ENCODE measurements at places on chromosomes 3 and 15.
A peak's percentile ranks its signal among the peaks of the same experiment; 100 is the strongest.

- no peak for DNase-seq
Observed at GRCh38 chr15:100667405-100668347, 65.3 kb downstream of the ASB7 start.

DNA sequence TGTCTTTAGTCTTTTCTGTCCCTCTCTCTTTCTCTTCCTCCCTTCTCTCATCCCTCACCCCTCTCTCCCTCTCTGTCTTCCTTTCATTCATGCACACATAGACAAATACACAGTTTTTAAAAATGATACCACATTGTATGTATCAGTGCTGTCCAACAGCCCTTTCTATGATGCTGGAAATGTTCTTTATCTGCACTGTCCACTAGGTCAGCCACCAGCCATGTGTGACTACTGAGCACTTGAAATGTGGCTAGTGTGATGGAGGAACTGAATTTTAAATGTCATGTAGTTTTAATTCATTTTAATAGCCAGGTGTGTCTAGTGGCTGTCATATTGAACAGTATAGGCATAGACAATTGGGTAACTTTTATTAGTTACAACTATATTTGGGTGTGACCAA is 34.9 kb downstream of the COL6A5 start:
- DNase-seq: no peak

DNA sequence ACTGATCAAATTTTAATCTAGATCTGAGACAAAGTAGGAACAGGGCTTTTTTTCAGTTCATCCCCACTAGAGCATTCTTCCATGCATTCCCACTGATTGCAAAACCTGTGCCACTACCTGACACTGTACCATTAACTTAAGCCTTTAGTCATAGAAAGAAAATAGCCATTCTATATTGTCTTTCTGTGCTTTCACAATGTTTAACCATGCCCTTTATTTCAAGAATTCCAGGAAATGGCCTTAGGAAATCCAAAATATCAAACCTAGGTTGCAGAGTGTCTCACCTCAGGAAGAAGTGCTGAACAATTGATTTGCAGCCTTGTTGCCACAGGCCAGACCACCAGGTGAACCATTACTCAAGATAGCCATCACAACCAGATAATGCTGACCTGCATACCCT is 56.2 kb upstream of the TGFBR2 start:
- DNase-seq: no peak

DNA sequence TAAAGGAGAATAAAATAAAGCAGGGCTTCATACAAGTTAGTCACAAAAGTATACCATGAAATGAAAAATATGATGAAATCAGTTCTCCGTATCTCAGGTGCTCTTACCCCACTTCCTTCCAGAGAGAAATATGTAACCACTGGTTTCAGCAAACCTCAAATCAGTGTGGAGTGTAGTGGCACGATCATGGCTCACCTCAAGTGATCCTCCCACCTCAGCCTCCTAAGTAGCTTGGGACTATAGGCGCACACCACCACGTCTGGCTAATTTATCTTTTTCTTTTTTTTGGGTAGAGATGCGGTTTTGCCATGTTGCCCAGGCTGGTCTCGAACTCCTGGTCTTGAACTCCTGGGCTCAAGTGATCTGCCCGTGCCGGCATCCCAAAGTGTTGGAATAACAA is 24.2 kb downstream of the DENND4A start:
- DNase-seq: no peak

DNA sequence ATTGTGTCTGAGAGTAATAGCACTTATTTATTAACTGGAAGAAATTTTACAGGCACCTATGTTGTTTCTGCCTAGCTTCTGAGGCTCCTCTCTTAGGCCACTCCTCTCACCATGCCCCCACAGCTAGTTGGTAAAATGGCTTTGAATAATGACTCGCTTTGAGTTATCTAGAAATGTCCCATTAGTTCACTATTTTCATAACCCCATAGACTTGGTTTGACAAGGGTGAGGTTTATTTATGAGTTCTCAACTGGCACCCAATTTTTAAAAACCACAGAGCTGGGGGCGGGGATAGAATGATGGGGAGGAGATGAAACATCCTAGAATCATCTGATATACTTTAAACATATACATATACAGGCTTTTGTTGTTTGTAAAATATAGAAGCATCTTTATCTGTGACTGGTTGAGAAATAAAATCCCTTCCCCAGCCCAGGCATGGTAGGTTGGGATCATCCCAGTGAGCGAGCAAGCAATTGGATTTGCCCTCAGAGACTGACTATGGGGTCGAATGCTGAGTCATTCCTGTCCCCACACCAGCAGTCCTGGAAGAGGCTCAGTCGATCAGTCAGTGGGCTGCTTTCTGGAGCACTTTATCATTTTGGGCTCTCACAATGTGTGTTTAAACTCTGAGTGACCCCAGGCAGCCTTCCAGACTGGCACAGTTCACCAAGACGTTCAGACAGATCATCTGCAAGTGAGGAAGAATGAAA is 60.2 kb upstream of the TSEN2 start:
- peak; percentile 86 for DNase-seq

DNA sequence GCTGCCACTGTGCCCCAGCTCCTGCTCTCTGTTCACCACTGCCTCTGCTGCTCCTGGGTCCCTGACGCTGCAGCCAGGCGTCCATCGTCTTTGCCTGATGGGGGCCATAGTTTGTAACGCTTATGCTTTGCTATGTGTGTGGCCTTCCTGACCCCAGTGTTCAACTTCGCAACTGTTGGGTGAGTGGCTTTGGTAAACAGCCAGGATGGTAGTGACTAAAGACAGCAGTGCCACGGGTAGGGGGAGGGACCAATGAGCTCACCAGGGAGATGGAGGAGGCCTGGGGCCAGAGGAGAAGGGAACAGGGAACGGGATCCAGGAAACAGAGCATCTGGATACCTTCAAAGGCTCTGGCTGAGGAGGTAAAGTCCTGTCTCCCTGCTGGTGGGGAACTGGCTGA is 75.9 kb upstream of the ALDH1L1 start:
- DNase-seq: no peak

DNA sequence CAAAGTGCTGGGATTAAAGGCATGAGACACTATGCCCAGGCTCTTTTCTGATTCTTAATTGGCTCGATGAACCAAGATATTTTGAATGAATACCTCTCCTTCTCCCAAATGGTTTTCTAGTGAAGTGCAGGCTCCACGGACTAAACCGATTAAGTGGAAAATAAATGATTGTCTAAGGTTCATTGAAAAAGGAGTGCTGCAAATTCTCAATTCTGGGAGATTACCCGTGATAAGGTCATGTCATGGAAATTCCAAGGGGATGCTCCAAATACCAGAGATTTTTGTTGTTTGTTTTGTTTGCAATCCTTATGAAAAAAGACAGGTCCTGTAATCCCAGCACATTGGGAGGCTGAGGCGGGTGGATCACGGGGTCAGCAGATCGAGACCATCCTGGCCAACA is 406.9 kb upstream of the TBL1XR1 start:
- DNase-seq: no peak

- no peak for DNase-seq
Observed at GRCh38 chr3:72191209-72191960, 406.4 kb upstream of the PROK2 start.

DNA sequence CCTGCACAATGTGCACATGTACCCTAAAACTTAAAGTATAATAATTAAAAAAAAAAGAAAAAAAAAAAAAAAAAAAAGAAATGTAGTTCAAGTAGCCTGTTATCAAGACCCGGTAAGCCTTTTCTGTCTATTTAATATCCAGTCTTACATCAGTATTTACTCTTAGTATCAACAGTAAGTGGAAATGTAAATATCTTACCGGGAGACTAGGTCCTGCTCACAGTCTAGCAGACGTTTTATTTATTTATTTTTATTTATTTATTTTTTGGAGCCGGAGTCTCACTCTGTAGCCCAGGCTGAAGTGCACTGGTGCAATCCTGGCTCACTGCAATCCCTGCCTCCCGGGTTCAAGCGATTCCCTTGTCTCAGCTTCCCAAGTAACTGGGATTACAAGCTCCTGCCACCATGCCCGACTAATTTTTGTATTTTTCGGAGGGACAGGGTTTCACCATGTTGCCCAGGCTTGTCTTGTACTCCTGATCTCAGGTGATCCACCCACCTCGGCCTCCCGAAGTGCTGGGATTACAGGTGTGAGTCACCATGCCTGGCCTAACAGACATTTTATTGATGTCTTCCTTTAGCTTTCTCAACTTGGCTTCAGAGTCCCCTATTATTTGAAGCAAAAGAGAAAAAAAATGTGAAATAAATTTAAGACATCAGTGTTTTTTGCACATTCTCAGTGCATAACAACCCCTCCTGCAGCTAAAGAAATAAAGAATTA is 19.9 kb downstream of the C2CD4B start:
- DNase-seq: no peak

DNA sequence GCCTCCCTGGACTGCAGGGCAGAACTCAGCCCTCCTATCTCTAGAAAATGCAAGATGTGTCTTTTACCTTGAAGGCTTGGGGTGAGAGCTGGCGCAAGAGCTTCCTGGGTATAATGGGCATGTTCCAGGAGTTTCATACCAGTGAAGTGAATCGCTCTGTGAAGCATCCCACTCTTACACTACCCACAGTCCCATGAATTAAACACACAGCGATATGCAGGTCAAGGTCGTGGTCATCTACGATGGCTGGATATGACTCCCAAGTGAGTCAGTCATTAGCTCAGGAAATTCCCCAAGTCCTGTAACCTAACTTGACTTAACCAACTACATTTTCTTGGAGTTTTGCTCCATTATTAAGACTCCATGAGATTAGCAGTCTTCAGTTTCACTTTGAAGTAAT is 439.7 kb downstream of the NTRK3 start:
- DNase-seq: peak; percentile 97

DNA sequence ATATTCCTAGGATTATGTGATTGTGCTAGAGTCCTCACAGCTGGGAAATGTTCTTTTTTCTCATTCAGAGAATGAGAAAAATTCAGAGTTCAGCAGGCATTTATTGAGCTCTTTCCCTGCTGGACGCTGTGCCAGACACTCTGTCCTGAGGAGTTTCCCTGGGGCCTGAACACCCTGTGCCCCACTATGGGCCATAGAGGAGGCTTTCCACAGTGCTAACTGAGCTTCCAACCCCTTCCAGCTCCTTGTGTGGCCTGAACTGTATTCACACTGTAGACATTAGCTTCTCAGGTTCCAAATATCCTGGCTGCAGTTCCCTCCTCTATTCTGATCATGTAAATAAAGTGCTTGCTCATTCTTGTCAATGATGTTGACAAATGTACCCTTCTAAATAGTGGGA is 10.0 kb downstream of the ABHD2 start:
- no peak for DNase-seq

DNA sequence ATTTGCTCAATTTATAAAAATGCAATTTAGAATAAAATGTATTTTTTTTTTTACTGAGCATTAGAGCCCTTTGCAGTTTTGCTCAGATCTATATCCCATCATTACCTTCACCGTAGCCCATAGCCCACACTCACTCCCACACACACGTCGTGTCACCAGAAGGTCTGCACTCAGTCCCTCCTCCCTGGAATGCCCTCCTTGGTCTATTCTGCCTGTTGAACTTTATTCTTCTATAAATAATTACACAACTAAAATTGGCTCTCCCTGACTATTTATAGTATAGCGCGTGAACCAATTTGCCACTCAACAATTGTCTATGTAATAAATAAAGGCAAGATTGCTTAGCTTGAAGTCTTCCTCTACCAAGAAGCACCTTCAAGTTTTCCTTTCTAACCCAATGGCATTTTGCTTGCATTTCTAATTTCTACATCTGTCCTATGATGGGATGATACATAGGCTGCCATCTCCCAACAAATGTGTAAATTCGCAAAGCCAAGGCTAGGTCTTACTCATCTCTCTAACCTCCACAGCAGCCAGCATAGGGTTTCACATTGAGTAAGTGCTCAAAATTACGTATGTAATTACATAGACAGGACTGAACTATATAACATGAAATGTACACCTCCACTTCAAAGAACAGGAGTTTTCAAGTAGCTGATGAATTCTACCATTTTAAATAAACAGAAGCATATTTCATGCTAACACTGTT is 172.0 kb upstream of the HES1 start:
- no peak for DNase-seq

DNA sequence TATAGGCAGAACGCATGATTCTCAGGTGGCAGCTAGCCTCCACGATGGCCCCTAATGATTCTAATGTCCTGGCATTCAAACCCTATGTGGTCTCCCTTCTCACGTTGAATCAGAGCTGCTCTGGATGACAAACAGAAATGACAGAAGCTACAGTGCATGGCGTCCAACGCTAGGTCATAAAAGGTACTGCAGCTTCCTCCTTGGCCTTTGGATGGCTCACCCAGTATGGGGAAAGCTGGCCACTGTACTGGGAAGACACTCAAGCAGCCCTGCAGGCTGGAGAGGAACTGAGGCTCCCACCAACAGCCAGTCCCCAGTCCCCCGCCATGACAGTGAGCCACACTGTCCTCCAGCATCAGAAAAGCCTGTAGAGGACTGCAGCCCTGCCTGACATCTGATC is 286.3 kb downstream of the FAM43A start:
- no peak for DNase-seq

- no peak for DNase-seq
Observed at GRCh38 chr15:70835415-70835814, 18.5 kb downstream of the LARP6 start.
